Large intestine (tissue), 12 donors: ENCODE measurements at places on chromosomes 6 and 20.

GRCh38 chr6:67914419-67914818 is 720.7 kb upstream of the ADGRB3 start:
- no peaks in the 10 kb centered on the region for H3K36me3 ChIP-seq
- H3K27me3 ChIP-seq, result no peaks in the 10 kb centered on the region
- H3K4me1 ChIP-seq, result no peaks in the 10 kb centered on the region
- no peak overlapping the region for H3K27ac ChIP-seq

DNA sequence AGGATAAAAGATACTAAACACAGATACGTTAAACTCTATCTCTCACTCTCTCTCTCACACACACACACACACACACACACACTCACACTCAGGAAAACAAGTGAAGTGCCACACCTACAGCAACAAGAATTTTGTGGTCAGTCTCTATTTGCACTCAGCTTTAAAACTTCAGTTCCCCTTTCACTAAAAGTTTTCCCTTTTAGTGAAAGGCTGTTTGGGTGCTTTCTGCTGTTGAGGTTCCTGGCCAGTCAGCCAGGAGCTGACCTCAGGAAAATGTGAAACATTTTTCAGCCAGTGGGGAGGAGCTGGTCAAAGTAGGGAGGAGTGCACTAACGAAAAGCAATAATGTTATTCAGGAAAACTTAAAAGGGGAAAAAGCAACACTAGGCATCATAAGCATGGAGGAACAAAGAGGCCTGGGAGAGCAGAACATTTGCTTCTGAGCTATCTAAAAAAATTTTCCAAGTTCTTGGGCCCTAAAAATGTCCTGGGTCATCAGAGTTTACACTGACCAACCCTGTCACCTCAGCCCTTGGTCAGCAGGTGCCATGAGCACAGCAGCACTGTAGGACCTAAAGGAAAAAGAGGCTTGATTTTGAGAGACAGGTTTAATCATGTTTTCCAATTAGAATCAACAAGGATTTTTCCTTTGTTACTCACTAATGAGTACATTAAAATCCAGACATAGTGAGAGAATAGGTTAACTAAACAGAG is 30.7 kb upstream of the NT5E start:
- DNase-seq, result no peak
- H3K4me3 ChIP-seq, result no peak overlapping the region
- no peaks in the 10 kb centered on the region for H3K4me1 ChIP-seq
- no peak overlapping the region for H3K27ac ChIP-seq

DNA sequence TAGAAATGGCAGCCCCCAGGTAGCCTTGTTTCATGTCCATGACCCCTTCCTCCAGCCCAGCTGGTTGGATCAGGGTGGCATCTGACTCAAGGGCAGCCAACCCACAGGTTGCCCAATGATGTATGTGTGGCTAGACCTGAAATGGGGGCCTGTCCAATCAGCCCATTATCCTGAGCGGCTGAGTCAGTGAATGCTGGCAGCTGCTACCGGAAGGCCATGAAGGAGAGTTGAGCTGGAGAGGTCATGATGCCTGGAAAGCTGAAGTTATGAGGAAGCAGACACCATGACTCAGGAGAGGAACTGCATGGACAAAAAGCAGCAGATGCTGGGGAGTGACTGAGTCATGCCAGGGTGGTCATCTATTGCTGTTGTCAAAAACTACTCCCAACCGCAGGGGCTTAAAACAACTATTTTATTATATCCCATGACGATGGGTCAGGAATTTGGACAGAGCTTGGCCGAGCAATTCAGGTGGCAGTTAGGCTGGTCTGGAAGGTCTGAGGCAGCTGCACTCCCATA is 67.3 kb downstream of the MDGA1 start:
- H3K27me3 ChIP-seq, result peaks cover 38% of the 10 kb centered on the region
- no peak for DNase-seq
- no peaks in the 10 kb centered on the region for H3K36me3 ChIP-seq
- no peak overlapping the region for H3K27ac ChIP-seq

DNA sequence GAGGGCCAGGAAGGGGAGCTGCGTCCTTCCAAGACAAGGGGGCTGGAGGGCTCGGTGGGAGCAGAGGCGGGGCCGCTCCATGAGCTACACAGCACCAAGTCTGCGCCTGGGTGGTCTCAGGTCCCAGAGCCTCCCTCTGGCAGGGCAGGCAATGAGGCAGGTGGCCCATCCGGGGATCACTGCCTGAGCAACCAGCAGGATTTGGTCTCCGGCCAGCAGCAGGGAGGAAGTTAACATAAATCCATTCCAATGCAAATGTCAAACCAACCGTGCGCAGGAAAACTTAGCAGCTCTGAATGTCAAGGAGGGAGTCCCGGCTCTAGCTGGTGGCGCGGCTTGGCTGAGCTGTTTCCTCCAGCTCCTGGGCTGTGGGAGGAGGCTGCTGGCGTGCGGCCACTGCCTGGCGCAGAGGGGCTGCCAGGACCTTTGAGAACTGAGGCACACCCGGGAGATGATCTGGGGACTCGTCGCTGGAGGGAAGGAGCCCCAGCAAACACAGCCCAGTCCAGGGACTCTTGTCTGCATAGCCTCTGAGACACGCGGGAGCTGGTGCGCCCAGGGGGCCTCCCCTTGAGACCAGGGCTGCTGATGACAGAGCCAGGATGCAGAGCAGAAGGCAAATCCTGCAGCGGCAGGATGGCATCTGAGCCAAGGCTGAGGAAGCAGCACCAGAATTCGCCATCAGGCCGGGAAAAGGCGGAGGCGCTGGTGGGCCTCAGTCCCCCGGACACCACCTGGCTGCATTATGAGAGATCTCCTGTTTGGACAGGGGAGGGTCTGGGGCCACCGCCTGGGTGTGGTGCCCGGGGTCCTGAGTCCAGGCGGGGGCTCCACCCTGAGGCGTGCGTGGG is 33.1 kb upstream of the CHRNA4 start:
- no peak overlapping the region for H3K27ac ChIP-seq
- H3K27me3 ChIP-seq, result peaks cover 4% of the 10 kb centered on the region
- no peaks in the 10 kb centered on the region for H3K36me3 ChIP-seq
- no peak for DNase-seq

DNA sequence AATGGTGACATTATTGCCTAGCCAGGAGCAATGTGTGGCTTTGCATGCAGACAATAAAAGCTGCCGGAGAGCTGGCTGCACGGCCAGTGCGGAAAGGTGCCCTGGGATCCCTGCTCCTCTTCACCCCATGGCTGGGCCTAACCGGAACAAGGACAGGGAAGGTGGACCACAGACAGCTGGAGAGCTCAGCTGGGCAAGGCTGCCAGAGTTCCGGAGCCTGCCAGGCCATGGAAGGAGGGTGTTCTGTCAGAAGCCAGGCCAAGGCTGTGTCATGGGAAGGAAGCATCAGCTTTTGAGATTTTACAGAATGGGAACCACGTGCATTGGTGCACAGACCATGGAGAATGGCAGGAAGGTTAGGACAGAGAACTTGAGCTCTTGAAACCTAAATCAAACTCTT is 25.0 kb downstream of the MAP1LC3A start:
- H3K27ac ChIP-seq, result no peak overlapping the region
- H3K4me1 ChIP-seq, result peaks cover 5% of the 10 kb centered on the region
- H3K36me3 ChIP-seq, result peaks cover 26% of the 10 kb centered on the region

- H3K36me3 ChIP-seq, result no peaks in the 10 kb centered on the region
- H3K4me3 ChIP-seq, result no peak overlapping the region
- no peak for DNase-seq
- H3K27me3 ChIP-seq, result no peaks in the 10 kb centered on the region
- H3K27ac ChIP-seq, result no peak overlapping the region
These were observed 733.6 kb upstream of the MAN1A1 start for GRCh38 chr6:120083186-120083585.

- H3K27me3 ChIP-seq, result no peaks in the 10 kb centered on the region
- H3K4me1 ChIP-seq, result peaks cover 14% of the 10 kb centered on the region
- no peak overlapping the region for H3K4me3 ChIP-seq
These were observed 16.9 kb downstream of the ILRUN start for GRCh38 chr6:34679552-34680253.

- H3K36me3 ChIP-seq, result no peaks in the 10 kb centered on the region
- no peak overlapping the region for H3K4me3 ChIP-seq
- no peaks in the 10 kb centered on the region for H3K27me3 ChIP-seq
These were observed 61.9 kb upstream of the NRSN1 start for GRCh38 chr6:24064106-24064505.

DNA sequence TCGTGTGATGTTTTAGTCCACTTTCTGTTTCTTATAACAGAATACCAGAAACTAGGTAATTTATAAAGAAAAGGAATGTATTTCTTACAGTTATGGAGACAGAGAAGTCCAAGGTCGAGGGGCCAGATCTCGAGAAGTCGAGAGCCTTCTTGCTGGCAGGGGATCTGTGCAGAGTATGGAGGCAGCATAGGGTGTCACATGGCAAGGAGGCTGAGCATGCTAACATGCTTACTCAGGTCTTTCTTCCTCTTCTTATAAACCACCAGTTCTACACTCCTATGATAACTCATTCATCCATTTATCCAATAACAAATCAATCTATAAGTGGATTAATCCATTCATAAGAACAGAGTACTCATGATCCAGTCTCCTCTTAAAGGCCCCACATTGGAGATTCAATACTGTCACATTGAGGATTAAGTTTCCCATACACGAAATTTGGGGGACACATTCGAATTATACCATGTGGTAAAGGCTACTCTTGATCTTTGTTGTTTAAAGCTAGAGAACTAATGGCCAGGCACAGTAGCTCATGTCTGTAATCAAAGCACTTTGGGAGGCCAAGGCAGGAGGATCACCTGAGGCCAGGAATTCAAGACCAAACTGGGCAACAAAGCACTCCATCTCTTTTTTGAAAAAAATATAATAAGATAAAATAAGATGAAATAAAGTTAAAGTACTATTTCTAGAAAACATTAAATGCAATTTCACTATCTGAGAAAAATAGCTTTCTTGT is 2.1 kb downstream of the GOPC start:
- peaks cover 8% of the 10 kb centered on the region for H3K36me3 ChIP-seq
- H3K27ac ChIP-seq, result no peak overlapping the region
- H3K4me1 ChIP-seq, result peaks cover 7% of the 10 kb centered on the region
- no peaks in the 10 kb centered on the region for H3K27me3 ChIP-seq
- DNase-seq, result peak; percentile 17

DNA sequence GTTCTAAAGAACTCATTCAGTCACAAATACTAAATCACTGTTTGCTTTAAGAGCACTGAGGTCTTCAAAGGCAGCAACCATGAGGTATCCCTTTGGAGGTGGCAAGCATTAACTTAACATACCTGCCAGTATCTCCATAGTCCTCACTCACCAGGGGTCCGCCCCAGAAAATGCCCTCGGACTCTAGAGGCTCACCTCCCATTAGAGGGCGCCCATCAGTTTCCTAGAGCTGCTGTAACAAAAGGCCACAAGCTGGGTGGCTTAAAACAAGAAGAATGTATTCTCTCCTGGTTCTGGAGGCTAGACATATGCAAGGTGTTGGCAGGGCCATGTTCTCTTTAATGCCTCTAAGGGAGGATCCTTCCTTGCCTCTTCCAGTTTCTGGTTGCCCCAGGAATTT is 12.0 kb upstream of the RNGTT start:
- H3K4me1 ChIP-seq, result no peaks in the 10 kb centered on the region
- no peak overlapping the region for H3K27ac ChIP-seq
- H3K4me3 ChIP-seq, result no peak overlapping the region
- no peaks in the 10 kb centered on the region for H3K27me3 ChIP-seq
- no peak for DNase-seq
- H3K36me3 ChIP-seq, result no peaks in the 10 kb centered on the region

- no peaks in the 10 kb centered on the region for H3K36me3 ChIP-seq
- no peak overlapping the region for H3K27ac ChIP-seq
- peaks cover 12% of the 10 kb centered on the region for H3K27me3 ChIP-seq
- H3K4me3 ChIP-seq, result no peak overlapping the region
- H3K4me1 ChIP-seq, result no peaks in the 10 kb centered on the region
These were observed 30.3 kb downstream of the RBM38 start for GRCh38 chr20:57421253-57422220.

DNA sequence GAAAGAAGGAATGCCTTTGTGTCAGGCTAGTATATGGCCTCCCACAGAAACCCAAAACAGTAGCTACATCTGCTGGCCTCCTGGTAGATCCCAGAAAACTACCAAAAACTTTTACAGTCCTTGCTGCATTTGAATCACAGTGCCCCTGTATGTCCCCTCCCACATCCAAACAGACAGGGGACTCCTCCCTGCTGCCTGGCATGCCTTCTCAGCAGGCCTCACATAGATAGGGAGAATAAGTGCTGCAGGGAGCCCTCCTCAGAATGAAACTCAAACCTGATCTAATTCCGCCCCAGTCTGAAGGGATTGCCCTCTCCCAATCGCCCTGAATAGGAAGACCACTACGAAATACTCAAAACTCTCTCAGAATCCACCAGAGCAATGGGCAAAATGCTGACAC is 14.1 kb upstream of the DEFB116 start:
- no peak overlapping the region for H3K27ac ChIP-seq
- no peaks in the 10 kb centered on the region for H3K4me1 ChIP-seq
- no peaks in the 10 kb centered on the region for H3K36me3 ChIP-seq
- H3K27me3 ChIP-seq, result no peaks in the 10 kb centered on the region
- no peak for DNase-seq

GRCh38 chr20:55211481-55211880 is 736.1 kb downstream of the DOK5 start:
- no peak overlapping the region for H3K27ac ChIP-seq
- no peaks in the 10 kb centered on the region for H3K36me3 ChIP-seq
- no peak overlapping the region for H3K4me3 ChIP-seq
- DNase-seq, result no peak

DNA sequence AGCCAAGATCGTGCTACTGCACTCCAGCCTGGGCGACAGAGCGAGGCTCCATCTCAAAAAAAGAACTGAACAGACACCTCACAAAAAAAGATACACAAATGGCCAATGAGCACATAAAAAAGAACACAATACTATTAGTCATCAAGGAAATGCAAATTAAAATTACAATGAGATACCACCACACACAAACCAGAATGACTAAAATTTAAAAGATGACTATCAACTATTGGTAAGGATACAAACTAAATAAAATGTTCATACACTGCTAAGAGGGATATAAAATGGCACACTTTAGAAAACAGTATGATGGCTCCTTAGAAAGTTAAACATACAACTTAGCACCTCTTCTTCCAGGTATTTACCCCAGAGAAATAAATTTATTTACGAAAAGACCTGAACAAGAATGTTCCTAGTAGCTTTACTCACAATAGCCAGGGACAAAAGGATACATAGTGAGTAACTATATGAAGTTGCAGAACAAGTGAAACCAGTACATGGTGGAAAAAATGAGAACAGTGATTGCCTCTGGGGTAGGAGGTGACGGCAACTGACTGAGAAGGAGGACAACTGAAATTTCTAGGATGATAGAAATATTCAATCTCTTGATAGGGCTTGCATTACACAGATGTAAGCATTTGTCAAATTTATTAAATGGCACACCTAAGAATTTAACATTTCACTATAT is 53.2 kb downstream of the FAM8A1 start:
- no peak overlapping the region for H3K27ac ChIP-seq
- H3K27me3 ChIP-seq, result no peaks in the 10 kb centered on the region
- peaks cover 49% of the 10 kb centered on the region for H3K36me3 ChIP-seq
- no peak overlapping the region for H3K4me3 ChIP-seq

GRCh38 chr20:39633689-39634088 is 671.5 kb downstream of the DHX35 start:
- no peaks in the 10 kb centered on the region for H3K4me1 ChIP-seq
- no peak overlapping the region for H3K27ac ChIP-seq
- no peaks in the 10 kb centered on the region for H3K36me3 ChIP-seq
- H3K4me3 ChIP-seq, result no peak overlapping the region
- no peaks in the 10 kb centered on the region for H3K27me3 ChIP-seq

GRCh38 chr6:30741789-30742315 is 635 bp downstream of the FLOT1 start:
- H3K27me3 ChIP-seq, result no peaks in the 10 kb centered on the region
- H3K4me3 ChIP-seq, result peak overlapping the region; percentile 98
- DNase-seq, result no peak
- H3K4me1 ChIP-seq, result peaks cover 21% of the 10 kb centered on the region
- peaks cover 40% of the 10 kb centered on the region for H3K36me3 ChIP-seq
- H3K27ac ChIP-seq, result peak overlapping the region; percentile 95
